Ascending aorta (tissue), 2 donors: ENCODE measurements at places on chromosomes 16 and 17. TPM values are rescaled to one million over a fixed set of nuclear protein-coding genes. Genes with fewer than 3 reads are reported as not detected.

DNA sequence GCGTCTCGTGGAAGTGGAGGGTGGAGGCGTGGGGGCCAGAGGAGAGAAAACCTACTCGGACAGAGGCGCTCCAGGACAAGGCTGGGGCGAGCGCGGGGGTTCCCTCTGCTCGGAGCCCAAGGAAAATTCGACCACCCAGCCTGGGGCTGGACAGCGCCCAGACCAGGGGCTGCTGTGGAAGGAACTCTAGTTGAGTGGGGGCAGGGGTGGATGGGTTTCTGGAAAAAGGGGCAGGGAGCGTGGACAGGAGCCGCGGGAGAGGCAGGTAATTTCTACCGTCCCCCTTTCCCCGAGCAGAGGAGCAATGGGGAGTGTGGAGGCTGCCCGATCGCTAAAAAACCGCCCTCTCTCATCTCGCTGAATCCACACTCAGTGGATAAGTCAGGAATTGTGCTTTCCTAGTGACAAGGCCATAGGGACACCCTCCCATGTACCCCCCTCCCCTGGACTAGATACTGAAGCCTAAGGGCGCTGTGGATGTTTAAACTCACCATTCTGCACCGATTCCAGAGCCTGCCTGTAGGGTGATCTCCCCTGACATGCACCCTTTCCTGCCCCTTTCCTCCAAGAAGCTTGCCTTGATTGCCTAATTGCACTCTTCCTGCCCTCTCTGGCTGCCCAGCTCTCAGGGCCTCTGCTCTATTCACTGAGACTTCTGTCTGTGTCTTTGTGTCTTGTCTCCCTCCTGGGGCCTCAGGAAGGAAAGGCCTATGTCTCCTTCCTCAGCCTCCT, 90.7 kb upstream of the TMEM97 start:
- no peak for DNase-seq

GRCh38 chr16:79429381-79430190, 171.0 kb downstream of the MAF start:
- DNase-seq: no peak

DNA sequence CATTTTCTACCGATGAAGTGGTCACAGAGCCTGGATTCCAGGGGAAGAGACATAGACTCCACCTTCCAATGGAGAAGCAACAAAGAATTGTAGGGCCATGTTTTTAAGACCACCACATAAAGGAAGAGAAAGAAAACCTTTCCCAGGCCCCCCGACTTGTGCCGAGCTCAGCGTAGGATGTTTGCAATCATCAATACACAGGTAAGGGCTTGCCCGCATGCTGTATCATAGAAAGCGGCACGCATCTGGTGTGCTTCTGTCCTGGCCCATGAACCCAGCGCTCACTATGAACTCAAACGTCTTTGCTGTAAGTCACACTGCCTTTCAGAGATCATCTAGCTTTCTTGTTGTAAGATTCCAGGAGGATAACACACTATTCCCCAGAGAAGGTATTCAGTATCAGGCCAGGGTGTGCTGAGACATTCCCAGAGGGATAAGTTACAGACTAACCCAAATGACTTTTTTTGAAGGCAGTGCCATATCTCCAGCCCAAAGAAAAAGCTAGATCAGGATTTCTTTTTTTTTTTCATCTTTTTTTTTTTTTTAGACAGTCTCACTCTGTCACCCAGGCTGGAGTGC, 79.5 kb upstream of the RPL38 start:
- no peak for DNase-seq

DNA sequence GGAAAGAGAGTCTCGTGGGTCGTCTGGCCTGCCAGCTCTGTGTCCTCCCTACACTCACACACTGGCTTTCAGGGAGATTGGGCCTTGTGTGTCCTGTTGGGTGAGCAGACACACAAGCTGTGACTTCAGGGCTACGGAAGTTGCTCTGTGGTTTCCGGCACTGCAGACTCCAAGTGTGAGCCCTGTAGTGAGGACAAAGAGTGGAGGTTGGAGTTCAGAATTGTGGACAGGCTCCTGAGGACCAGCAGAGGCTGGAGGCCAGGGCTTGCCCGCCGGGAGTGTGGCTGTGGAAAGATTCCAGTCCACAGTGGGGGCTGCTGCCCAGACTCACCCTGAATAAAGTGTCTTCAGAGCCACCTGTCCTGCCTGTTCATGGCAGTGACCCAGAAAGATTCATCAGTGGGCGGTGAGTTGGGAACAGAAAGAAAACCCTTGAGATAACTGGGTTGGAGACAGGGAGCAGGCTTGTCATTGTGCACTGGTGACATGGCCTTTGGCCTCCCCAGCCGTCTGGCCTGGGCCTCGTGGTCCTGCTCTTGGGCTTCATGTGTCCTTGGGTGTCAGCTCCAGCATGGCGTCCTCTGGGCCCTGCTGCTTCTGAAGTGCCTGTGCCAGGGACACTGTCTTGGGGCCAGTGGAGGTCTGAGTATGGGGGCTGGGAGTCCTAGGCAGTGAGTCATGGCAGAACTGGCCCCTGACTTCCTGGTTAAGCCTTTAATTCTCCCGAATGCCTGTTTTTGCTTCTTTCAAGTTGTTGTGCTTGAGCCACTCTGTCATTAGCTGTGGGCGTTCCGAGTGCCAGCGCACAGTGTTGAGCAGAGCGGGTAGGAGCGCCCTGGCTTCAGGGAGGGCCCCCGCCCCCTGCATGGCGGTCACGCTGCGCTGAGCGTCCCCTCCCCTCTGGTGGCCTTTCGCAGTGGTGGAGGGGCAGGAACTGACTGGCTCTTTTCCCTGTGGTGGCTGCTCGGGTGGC, 19.9 kb upstream of the ZNF750 start:
- no peak for DNase-seq

- DNase-seq: no peak
Measured at GRCh38 chr17:1331708-1332107, 52.2 kb downstream of the TRARG1 start.

DNA sequence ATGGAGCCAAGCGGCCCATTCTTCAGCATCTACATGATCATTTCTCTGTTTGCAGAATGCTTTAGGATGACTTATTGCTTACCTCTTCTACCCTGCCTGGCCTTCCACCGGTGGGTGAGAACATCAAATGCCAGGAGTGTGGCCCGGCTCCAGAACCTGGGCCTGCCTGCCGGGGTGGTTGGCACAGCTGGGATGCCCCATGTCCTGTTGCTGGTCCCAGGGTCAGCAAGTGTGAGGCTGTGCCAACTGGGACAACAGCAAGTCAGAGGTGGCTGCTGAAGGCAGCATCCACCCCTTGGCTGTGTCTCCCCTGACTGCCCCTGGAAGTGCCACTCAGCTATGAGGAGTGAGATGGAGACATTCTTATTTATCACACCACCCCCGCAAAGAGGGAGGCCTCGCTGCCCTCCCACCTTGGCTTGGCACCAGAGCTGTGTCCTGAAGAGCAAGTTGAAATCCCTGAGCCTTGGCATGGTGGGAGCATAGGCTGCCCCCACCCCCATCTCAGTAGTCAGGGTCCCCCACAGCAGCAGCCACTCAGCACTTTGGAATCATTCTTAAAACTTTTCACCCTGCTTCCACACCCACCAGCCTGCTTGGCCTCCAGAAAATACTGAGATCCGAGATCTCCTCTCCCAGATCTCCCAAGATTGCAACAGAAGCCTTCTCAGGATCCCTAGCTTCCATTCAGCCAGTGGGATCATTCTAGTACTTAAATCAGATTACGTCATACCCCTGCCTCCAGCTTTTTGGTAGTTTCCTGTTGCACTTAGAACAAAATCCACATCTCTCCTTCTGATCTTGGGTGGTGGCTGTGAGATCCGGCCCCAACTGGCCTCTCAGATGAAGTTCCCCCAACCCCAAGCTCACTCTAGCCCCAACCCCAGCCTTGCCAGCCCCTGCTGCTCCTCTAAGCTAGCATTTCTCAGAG, 127.5 kb downstream of the SOCS1 start:
- DNase-seq: no peak

DNA sequence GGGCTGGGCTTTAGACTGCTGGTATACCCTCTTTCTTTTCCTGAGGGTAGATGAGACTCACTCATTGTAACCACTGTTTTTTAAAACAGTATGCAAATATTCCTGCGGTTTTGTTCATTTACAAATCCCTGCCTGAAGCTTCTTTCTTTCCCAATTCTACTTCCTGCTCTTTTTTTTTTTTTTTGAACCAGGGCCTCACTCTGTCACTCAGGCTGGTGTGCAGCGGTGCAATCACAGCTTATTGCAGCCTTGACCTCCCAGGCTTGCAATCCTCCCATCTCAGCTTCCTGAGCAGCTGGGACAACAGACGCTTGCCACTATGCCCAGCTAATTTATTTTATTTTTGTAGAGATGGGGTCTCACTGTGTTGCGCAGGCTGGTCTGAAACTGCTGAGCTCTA, 8.0 kb upstream of the SULT1A1 start:
- DNase-seq: no peak

- no peak for DNase-seq
Measured at GRCh38 chr16:60060731-60061130, 1326.6 kb upstream of the GOT2 start.

GRCh38 chr16:89618109-89618998, 4.9 kb downstream of the DPEP1 start:
- no peak for DNase-seq

- no peak for DNase-seq
Measured at GRCh38 chr17:73013301-73013700, 79.2 kb downstream of the SLC39A11 start.

- DNase-seq: no peak
Measured at GRCh38 chr16:17998996-17999395, 337.5 kb downstream of the NPIPA8 start.

DNA sequence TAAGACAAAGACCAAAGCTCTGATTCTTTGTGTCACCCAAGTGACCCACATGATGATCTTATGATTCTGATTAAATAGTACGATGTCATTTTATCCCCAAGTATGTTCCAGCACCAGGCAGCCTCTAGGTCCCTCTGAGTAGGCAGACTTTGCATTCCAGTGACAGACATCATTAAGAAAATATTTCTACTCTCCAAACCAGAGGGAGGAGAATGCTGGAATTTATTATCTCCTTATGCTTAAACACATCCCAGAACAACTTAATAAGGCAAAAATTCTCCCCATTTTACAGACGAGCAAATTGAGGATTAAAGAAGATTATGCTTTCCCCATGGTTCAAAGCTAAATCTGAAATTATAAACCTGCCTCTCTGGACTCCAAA, 192.8 kb upstream of the CDH11 start:
- DNase-seq: no peak

DNA sequence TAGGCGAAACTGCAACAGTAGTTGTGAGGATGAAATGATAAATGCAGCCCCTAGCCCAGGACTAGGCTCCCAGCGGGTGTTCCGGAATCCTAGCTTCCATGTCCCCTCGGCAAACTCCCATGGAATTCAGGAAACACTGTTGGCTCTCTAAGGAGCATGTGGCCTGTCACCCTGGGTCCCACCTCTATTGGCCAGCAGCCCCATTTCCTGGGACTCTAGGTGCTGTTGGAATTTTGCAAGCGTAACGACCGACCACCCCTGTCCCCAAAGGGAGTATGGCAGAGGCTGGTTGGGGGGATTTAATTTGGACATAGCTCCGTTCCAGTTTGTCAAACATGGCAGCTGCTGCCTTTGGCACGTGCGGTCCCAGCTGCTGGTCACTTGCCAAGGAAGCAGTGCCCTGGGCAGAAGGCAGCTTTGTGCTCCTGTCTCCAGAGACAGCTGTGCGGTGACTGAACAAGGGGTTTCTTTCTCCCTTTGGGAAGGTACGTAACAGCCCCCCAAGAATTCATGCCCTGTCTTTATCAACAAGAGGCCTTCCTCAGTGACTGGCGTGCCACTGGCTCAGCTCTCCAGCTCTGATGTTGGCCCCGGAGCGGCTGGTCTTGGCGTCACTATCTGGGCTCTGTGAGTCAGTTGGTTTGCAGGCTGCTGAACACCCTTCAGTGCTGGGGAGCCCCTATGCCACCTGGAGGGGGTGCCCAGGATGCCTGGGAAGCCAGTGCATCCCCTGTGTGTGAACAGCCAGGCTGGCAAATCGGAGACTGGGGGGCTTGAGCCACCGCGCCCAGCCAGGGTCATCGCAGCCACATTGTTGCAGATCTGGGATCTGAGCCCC, 235.2 kb upstream of the TNRC6C start:
- peak; percentile 60 for DNase-seq

Gene IL21R
- 0.21 TPM for total RNA-seq

Gene SECTM1
- total RNA-seq: 49.5 TPM

Gene MYL4
- total RNA-seq: not detected

Gene KRT40
- not detected for total RNA-seq

Gene ABCA10
- total RNA-seq: 6.8 TPM

Gene TMEM204
- total RNA-seq: 145 TPM
